ENCODE measurements at places on chromosomes 2 and 18.

DNA sequence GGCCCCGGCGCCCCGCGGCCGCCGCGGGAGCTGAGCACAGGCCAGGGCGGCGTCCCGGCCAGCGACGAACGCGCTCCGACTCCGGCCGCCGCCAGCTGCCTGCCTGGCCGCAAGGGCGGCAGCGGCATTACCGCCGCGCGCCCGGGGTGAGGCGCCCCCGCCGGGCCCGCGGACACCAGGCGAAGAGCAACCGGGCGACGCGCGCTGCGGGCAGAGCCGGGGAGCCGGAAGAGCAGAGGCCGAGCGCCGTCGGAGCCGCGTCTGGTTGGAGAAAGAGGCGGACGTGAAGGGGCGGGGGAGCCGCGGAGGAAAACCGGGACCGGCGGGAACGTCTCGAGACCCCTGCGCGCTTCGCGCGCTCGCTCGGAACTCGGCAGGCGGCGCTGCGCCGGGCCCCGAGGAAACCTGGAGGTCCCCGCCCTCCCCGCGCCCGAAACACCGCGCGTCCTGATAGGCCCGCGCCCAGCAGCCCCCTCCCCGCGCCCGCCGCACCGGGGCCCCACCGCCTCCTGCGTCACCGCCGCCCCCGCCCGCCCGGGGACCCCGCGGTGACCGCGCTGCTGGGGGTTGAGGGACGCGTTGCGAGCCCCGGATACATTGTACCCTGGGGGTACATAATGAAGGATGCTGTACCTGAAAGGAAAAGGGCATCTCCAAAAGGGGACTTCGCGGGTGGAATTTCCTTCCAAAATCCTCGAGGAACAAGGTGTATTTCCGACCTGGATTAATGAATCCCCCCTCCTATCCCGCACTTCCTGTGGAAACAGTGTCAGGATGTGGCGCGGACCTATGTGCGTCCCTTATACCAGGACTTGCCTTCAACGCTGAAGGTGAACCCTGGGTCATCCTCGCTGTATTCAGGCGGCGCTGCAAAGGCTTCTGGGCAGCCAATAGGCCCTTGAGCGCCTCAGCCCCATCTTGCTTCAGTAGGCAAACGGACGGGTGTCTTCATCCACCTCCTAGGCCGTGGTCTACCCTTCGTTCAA, 1.0 kb upstream of the B4GALT6 start:
- DNase-seq, result peak; percentile 68

GRCh38 chr2:43266711-43267111, 40.3 kb upstream of the ZFP36L2 start:
- DNase-seq, result no peak

DNA sequence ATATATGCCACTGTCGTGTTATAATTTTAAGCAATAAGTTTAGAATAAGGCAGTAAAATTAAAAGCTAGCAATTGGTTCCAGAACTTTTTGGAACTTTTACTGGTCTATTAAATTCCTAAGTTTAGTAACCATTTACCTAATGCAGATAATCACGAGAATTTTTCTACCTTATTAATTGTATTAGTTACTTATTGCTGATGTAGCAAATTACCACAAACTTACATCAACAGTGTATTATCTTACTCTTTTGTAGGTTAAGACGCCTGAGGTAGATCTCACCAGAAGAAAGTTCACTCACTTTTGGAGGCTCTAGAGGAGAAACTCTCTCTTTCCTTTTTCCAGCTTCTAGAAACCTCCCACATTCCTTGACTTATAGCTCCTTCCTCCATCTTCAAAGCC, 14.0 kb upstream of the UBE2E3 start:
- no peak for DNase-seq

DNA sequence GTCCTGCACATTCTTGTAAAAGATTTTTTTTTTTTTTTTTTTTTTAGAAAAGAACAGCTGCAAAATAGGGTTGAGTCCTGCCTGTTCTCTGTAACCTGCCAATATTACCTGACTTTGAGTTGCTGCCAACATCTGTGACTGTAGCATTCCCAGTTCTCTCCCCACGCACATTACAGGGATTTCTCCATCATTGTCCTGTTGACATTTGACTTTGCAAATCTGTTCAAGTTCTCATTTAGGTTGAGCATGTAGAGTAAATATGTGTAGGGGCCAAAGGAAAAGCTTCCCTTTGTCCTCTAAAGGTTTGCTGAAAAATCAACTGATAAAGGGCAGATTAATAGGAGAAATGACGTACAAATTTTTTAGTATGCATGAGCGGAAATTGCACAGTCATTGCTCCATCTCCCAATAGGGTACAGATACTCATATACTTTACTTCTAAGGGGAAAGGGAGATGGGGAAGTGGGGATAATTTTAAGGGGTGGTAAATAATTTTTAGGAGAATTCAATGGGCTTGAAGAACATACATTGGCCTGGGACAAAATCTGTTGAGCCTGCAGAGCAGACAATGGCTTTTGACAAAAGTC, 385.5 kb downstream of the PIK3C3 start:
- DNase-seq, result no peak

DNA sequence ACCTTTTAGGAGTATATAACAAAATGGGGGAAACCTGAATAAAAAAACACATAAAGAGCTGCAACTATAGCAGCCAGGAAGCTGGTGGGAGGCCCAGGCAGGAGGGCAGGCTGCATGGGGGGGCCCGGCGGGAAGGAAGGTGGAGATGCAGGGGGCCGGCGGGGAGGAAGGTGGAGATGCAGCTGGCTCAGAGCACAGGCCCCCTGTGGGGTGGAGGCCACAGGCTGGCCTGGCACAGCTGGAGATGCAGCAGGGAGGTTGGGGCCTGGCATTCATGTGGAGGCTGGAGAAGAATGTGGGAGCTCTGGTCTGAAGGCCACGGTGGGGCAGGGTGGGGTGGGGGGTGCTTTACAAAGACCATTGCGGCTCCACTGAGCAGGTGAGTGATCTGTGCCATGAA, 31.4 kb downstream of the FAM228A start:
- DNase-seq, result no peak

GRCh38 chr2:75632091-75632701, 14.4 kb upstream of the MRPL19 start:
- DNase-seq, result no peak

GRCh38 chr2:28338831-28339321, 53.8 kb upstream of the FOSL2 start:
- DNase-seq, result no peak

DNA sequence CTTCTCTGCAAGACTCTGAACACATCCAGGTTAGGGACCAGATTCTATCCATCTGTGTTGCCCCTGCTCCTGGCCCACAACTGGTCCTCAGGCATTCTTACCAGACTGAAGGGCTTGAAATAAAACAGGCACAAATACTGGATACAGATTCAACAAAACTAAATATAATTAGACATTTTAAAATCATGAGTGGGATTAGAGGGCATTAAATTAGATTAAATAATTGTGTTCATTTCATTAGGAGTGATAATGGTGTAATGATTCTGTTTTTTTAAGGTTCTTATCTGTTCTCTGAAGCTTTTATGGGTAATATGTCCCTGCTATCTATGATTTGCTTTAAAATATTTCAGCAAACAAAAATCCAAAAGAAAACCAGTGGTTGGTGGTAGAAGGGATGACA, 226.5 kb downstream of the IRS1 start:
- DNase-seq, result no peak

DNA sequence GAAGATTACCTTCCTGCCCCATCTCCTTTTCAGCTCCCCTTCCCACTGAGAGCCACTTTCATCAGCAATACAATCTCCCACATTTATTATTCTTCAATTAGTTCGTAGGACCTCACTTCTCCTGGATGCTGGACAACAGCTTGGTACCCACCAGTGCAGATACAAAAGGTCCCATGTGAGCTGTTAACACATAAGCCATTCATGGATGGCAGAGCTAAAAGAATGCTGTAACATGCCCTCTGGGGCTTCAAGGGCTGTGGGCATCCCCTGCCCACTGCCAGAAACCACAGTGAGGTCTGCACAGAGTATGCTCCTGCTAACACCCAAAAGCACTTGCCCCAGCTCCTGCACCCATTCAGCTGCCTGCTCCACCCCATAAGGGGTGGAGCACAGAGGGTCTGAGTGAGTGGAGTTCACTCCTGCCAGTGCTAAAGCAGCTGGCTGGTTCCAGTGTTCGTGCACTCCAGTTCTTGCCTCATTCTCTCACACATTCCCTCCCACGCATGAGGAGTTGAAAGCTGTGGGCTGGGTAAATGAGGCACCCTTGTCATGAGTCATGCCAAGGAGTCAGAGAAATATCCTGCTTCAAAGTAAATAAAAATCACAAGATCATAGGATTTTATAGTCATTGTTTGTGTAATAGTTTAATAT, 305.9 kb upstream of the TMEFF2 start:
- DNase-seq, result no peak

GRCh38 chr2:9844576-9844975, 1.3 kb downstream of the TAF1B start:
- DNase-seq, result no peak

DNA sequence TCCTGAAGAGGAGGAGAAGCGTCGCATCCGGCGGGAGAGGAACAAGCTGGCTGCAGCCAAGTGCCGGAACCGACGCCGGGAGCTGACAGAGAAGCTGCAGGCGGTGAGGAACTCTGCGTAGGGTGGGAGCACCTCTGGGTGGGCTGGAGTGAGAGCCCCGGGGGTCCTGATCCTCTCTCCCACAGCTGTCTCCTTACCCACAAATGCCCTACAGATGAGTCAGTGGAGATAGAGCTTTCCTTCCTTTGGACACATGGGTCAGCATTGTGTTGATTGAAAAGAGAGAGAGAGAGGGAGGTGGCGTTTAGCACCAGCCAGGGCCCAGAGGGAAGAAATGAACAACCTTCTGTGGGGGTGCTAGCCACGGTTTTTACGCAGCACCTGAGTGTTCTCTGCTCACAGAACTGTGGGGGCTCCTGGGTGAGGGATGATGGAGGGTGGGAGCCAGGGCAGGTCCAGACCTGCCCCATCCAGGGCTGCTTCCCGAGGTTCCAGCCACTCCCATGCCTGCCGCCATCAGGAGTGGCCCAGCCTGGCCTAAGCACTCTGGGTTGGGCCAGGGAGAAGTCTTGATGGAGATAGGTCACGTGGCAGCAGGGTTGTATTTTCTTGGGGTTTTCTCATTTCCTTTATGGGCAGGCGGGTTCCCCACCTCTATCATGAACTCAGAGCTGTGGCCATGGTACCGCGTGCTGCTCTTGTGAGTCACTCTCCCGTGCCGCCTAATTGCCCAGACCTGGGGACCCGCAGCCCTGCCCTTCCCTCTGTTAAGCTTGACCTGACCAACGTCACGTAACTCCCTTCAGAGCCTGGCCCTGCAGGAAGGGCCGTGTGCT, 16.3 kb downstream of the FOSL2 start:
- no peak for DNase-seq

GRCh38 chr2:143988082-143988481, 531.8 kb downstream of the ZEB2 start:
- DNase-seq, result no peak

DNA sequence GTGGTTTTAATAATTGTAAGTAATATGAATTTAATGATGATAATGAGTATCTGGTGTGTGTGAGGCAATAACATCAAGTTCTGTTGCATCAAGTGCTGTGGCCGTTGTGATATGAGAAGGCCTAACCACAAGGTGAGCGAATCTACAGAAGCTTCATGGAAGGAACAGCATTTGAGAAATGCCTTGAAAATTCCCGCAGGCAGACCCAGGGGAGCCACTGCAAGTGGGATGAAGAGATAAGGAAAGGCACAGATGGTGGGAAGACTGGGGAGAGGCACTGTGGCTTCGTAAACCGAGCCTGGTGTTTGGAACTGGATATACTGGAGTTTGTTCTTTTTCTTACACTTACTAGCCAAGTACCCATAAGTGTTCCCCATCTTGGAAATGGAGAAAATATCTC, 357.5 kb downstream of the PTPRM start:
- DNase-seq, result no peak

DNA sequence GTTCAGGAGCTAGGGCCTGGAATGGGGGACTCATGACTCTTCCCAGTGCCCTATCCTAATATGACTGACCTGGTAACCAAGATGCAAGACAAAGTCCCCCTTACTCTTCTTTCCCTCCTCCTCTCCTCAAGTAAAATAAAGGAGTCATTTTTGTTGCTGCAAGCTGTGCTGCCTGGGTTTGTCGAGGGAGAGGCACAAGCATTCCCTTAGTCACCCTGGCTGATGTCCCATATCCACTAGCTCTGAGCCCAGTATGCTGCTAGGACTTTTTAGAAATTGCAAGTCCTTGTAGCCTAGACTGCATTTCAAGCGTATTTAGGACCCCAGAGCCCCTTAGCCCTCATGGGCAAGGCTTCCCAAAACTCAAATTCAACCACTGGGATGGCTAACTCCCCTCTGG, 338.5 kb upstream of the SETBP1 start:
- no peak for DNase-seq

- DNase-seq, result no peak
These were observed 602.6 kb upstream of the VRK2 start for GRCh38 chr2:57443973-57444521.

DNA sequence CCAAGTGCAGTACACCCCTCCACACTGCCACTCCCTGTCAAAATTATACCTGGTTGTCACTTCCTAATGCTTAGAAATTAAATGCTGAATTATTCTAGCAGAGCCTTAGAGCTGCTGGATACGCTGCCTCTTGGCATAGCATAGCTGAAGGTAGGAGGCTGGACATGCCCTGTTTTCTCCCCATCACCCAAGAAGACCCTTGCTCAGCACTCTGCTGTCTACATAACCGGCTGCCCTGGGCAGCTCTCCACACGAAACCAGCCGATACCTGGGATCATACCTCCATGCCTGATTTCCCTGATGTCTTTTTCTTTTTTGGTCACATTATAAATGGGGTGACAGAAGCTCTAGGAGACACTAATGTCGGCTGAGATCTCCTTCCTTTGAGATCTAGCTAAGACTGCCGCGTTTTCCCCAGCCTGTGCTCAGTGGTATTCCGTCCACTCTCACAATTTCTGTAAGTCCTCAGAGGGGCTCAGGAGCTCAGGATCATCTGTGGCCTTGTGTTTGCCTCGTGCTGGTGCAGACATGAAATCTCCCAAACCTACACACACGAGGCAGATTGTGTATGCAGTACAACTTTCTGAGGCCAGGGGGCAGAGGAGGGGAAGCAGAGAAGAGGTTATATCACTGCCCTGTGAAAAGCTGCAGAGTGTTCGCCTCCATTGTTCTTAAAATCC, 13.5 kb upstream of the ZAP70 start:
- DNase-seq, result peak; percentile 56

DNA sequence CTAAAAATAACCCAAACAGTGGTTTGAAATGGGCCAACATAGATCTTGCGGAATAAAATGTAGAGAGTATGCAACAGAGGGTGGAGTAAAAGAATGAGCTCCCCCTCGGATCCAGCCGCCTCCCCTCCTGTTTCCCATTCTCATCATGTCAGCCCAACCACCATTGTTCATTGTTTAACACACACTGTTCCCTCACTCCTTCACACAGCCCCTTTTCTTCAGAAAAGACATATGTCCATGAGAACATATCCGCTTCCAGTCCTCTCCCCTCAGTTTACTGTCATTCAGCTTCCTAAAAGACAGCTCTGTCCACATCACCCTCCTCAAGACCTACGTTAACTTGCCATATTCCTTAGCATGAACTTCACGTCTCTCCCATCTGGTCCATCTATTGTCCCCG, 62.9 kb upstream of the SERTAD2 start:
- no peak for DNase-seq

- DNase-seq, result no peak
These were observed 48.3 kb downstream of the ZFP36L2 start for GRCh38 chr2:43178055-43178598.
